ENCODE measurements at places on chromosomes 4 and X.

GRCh38 chrX:455673-456072 is 69.0 kb upstream of the PPP2R3B start:
- no peak overlapping the region for H3K27ac ChIP-seq
- H3K4me3 ChIP-seq: no peak overlapping the region
- H3K36me3 ChIP-seq: no peaks in the 10 kb centered on the region
- no peaks in the 10 kb centered on the region for H3K4me1 ChIP-seq

DNA sequence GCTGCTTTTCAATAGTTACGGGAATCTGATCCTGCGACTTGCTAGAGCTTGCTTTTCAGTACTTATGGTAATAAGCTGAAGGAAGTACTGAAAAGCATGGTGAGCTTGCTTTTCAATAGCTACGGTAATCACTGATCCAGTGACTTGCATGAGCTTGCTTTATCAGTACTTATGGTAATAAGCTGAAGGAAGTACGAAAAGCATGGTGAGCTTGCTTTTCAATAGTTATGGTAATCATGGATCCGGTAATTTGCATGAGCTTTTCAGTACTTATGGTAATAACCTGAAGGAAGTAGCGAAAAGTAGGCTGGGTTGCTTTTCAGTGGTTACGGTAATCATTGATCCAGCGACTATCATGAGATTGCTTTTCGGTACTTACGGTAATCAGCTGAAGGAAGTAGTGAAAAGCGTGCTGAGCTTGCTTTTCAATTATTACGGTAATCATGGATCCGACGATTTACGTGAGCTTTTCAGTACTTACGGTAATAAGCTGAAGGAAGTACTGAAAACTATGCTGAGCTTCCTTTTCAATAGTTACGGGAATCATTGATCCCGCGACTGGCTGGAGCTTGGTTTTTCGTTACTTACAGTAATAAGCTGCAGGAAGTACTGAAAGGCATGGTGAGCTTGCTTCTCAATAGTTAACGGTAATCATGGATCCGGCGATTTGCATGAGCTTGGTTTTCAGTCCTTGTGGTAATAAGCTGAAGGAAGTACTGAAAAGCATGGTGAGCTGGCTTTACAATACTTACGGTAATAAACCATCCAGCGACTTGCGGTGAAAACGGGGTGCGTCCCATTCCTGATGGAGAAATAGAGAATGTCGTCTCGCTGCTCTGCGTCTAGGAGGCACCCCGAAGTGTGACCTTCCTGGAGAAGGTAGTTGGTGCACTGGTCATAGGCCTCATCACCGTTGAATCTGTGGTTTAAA is 6.5 kb downstream of the CRLF2 start:
- H3K36me3 ChIP-seq: no peaks in the 10 kb centered on the region
- H3K4me1 ChIP-seq: no peaks in the 10 kb centered on the region
- peak overlapping the region; percentile 57 for H3K4me3 ChIP-seq
- peak; percentile 78 for DNase-seq

GRCh38 chr4:182758273-182758672 is 158.9 kb downstream of the DCTD start:
- no peaks in the 10 kb centered on the region for H3K27me3 ChIP-seq
- no peak for DNase-seq
- no peak overlapping the region for H3K27ac ChIP-seq
- H3K4me3 ChIP-seq: no peak overlapping the region
- H3K36me3 ChIP-seq: no peaks in the 10 kb centered on the region
- H3K4me1 ChIP-seq: no peaks in the 10 kb centered on the region

GRCh38 chr4:168537571-168537970 is 40.7 kb downstream of the PALLD start:
- H3K36me3 ChIP-seq: peaks cover 9% of the 10 kb centered on the region
- no peak for DNase-seq
- no peaks in the 10 kb centered on the region for H3K27me3 ChIP-seq
- H3K4me1 ChIP-seq: no peaks in the 10 kb centered on the region
- no peak overlapping the region for H3K27ac ChIP-seq
- no peak overlapping the region for H3K4me3 ChIP-seq

GRCh38 chr4:51851937-51852290 is 9.0 kb downstream of the DCUN1D4 start:
- H3K36me3 ChIP-seq: no peaks in the 10 kb centered on the region
- no peak overlapping the region for H3K4me3 ChIP-seq
- no peaks in the 10 kb centered on the region for H3K27me3 ChIP-seq
- H3K4me1 ChIP-seq: peaks cover 20% of the 10 kb centered on the region
- DNase-seq: no peak

- H3K36me3 ChIP-seq: no peaks in the 10 kb centered on the region
- H3K27me3 ChIP-seq: no peaks in the 10 kb centered on the region
- H3K4me3 ChIP-seq: no peak overlapping the region
Measured at GRCh38 chr4:7721984-7722551, 217.6 kb downstream of the AFAP1 start.

DNA sequence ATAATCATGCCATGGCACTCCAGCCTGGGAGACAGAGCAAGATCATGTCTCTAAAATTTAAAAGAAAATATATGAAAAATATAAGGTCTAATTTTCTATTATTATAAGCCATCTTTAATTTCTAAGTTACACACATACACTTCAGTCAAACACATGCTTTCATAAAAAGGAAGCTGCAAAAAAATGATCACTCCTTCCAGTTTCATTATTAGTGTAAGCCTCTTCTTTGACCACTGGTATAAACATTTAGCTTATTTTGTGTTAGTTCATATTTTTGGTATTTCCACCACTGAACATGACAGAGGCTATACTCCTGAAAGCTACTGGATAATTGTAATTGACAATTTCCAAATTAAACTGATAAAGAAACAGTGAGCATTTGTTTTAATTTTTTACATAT is 163.3 kb upstream of the USP38 start:
- H3K27me3 ChIP-seq: no peaks in the 10 kb centered on the region
- H3K4me3 ChIP-seq: no peak overlapping the region
- no peaks in the 10 kb centered on the region for H3K4me1 ChIP-seq
- no peaks in the 10 kb centered on the region for H3K36me3 ChIP-seq

DNA sequence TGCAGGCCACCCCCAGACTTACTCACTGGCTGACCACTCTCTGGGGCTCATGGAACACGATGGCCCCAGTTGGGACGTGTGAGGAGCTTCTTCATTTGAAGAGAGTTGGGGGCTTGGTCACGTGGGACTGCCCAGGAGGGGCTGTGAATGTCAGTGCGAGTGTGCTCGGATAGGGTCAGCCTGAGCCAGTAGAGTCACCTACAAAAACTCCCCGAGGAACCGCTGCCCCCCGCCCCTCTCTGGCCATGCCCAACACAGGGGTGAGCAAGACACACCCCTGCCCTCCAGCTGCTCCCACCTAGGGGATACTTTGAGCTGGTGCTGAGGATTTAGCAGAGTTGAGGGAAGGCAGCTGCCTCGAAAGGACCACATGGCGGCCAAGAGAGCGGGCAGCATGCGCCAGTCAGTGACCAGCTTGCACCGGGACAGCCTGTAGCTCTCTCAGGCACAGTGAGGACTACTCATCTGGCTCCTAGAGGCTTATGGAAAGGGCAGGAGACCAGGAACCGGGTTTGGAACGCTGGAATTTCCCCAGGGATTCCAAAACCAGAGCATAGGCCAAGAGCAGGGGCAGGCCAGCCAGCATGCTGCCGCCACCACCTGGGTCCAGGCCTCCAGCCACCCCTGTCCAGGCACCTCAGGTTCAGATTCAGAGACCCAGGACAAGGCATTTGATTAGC is 8.4 kb downstream of the PNMA6E start:
- no peak overlapping the region for H3K4me3 ChIP-seq
- H3K27me3 ChIP-seq: no peaks in the 10 kb centered on the region
- no peak for DNase-seq
- H3K27ac ChIP-seq: no peak overlapping the region
- H3K36me3 ChIP-seq: no peaks in the 10 kb centered on the region
- no peaks in the 10 kb centered on the region for H3K4me1 ChIP-seq

DNA sequence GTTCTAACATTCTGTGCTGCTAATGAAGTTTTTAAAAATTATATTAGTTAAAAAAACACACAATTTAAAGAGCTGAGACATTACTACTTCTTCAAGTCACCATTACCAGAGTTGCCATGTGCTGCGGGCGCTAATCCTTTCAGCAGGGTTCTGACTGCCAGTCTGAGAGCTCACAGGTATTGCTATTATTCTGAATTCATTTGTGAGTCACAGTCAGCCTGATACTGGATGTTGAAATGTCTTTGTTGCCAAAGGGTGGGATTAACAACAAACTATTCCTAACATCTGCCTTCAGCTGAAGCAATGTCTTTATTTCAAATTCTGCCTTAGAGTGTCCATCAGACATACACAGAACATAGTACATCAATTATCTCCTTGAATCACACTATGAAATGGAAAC is 197.1 kb upstream of the FGF13 start:
- H3K4me3 ChIP-seq: no peak overlapping the region
- no peaks in the 10 kb centered on the region for H3K36me3 ChIP-seq
- H3K4me1 ChIP-seq: no peaks in the 10 kb centered on the region
- H3K27me3 ChIP-seq: no peaks in the 10 kb centered on the region
- DNase-seq: no peak

DNA sequence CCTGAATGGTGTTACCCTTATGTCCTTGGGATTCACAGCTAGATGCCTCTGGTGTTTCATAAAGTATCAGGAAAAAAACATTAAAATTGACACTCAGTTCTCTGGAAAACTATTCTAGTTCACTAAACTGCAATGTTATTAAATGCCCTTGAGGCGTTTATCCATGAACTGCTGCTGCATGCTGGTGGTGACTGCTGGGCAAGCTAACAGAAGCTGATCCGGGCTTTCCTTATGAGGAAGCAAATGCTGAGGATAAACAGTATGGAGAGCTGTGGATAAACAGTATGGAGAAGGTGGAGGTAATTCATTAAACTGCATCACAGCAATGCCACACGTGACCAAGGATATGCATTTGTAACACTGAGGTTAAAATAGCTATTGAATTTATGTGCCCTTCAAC is 227.0 kb downstream of the NR3C2 start:
- DNase-seq: no peak
- H3K4me1 ChIP-seq: no peaks in the 10 kb centered on the region
- no peaks in the 10 kb centered on the region for H3K27me3 ChIP-seq
- H3K4me3 ChIP-seq: no peak overlapping the region

GRCh38 chr4:156197216-156197615 is 243.6 kb upstream of the CTSO start:
- no peak for DNase-seq
- no peak overlapping the region for H3K27ac ChIP-seq
- no peaks in the 10 kb centered on the region for H3K27me3 ChIP-seq
- no peaks in the 10 kb centered on the region for H3K36me3 ChIP-seq

DNA sequence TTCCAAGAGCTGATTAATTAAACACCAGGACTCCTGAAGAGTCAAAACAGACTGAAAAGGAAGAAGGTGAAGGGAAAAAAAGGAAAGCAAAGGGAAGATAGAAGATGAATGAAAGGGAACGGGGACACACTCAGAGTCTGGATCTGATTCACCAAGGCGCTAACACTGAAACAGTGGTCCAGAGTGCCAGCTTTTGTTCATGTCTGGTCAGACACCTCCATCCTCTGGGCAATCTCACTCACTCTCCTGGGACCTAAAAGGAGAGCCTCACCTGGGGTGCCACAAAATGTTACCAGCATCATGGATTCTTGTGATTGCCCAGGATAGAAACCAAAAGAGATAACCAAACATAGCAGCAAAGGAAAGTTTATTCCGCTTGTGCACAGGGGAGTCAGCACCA is 120.3 kb upstream of the AFF2 start:
- no peak for DNase-seq
- H3K4me3 ChIP-seq: no peak overlapping the region
- H3K27me3 ChIP-seq: no peaks in the 10 kb centered on the region
- no peak overlapping the region for H3K27ac ChIP-seq
- H3K36me3 ChIP-seq: no peaks in the 10 kb centered on the region

DNA sequence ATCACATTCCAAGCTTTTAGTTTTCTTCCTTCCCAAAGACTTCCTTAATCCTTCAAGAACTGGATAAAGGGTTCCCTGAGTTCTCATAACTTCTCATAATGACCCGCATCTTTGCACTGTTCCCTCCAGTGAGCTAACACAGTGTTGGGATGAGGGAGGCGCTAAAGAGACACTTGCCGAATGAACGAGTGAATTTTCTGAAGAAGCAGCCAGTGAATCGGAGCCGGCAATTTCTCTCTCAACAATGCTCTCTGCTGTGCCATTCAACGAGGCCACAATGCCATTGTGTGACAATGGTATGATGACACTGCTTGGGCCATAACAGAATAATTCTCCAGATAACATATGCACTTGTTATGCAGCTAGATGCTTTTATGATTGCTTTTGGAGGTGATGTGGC is 51.4 kb upstream of the ZFP42 start:
- H3K27me3 ChIP-seq: no peaks in the 10 kb centered on the region
- no peak overlapping the region for H3K27ac ChIP-seq
- no peak for DNase-seq
- H3K4me1 ChIP-seq: no peaks in the 10 kb centered on the region
- H3K36me3 ChIP-seq: no peaks in the 10 kb centered on the region

Data from Panc1 (cell line).